Kidney (tissue), 22 donors: ENCODE measurements at places on chromosomes 11 and 22.

- no peaks in the 10 kb centered on the region for H3K36me3 ChIP-seq
- H3K27me3 ChIP-seq: no peaks in the 10 kb centered on the region
- no peak for DNase-seq
- no peak overlapping the region for H3K4me3 ChIP-seq
- no peaks in the 10 kb centered on the region for H3K4me1 ChIP-seq
- no peak overlapping the region for H3K27ac ChIP-seq
These were observed 14.6 kb downstream of the RBM4 start for GRCh38 chr11:66653123-66653522.

GRCh38 chr11:41309716-41310115 lies 149.7 kb downstream of the LRRC4C start:
- no peaks in the 10 kb centered on the region for H3K36me3 ChIP-seq
- DNase-seq: no peak
- H3K27ac ChIP-seq: no peak overlapping the region
- no peak overlapping the region for H3K4me3 ChIP-seq

GRCh38 chr11:69233744-69234570 lies 60.0 kb upstream of the MYEOV start:
- no peak overlapping the region for H3K4me3 ChIP-seq
- no peaks in the 10 kb centered on the region for H3K36me3 ChIP-seq
- H3K27ac ChIP-seq: no peak overlapping the region
- DNase-seq: peak; percentile 74
- H3K27me3 ChIP-seq: no peaks in the 10 kb centered on the region
- no peaks in the 10 kb centered on the region for H3K4me1 ChIP-seq

GRCh38 chr11:108703916-108704315 lies 39.0 kb downstream of the DDX10 start:
- no peak overlapping the region for H3K4me3 ChIP-seq

- no peaks in the 10 kb centered on the region for H3K36me3 ChIP-seq
- H3K4me3 ChIP-seq: no peak overlapping the region
- H3K27me3 ChIP-seq: no peaks in the 10 kb centered on the region
- H3K27ac ChIP-seq: peak overlapping the region; percentile 48
- DNase-seq: peak; percentile 84
These were observed 34.6 kb downstream of the ZNRF3 start for GRCh38 chr22:28917747-28918549.

GRCh38 chr22:29083933-29084591 lies 11.2 kb downstream of the KREMEN1 start:
- H3K4me1 ChIP-seq: peaks cover 13% of the 10 kb centered on the region
- no peak for DNase-seq
- H3K36me3 ChIP-seq: no peaks in the 10 kb centered on the region
- H3K27ac ChIP-seq: no peak overlapping the region
- no peaks in the 10 kb centered on the region for H3K27me3 ChIP-seq

DNA sequence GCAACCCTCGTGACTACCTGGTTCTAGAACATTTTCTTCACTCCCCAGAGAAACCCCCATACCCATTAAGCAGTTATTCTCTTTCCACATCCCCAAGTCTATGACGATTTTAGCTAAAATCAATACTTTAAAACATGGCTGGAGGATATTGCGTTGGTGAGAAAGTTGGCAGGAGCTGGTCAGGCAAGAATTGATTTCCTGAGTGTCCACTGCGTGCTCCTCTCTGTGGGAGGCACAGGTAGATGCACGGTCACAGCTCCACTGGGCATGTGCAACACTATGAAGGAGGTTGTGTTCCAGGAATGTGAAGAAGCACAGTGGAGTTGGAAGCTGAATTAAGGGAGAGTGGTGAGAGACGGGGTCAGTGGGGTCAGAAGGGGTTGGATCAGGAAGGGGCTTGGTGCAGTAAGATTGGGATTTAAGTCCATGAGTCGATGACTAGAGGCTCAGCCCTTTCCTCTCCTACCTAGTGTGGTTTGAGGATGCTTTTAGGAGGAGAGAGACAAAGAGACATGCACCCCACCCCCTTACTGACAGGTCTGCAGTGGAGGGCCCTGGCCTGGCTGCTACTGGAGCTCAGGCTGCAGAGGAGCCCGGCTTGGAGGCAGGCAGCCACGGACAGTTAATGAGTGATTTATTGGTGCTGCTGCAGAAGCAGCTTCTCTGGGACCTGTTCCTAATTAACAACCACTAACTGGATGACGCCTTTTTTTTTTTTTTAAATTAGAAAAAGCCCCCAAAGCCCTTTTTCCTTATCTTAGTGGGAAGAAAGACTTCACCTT lies 395.6 kb downstream of the TENM4 start:
- peak overlapping the region; percentile 25 for H3K27ac ChIP-seq
- DNase-seq: peak; percentile 72
- no peaks in the 10 kb centered on the region for H3K27me3 ChIP-seq

DNA sequence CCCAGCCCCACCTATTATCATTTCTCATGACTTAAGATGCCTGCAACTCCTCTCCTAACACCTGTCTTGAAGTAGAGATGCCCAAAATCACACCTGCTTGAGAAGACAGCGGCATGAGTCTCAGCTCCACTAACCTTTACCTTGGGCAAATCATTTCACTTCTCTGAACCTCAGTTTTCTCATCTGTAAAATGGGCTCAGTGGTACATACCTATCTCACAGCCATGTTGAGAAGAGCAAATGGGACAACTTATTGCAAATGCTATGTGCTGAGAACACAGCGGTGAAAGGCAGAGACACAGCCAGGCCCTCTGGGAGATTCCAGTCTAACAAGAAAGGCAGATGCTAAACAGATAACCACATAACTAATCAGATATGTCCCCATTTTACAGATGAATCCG lies 7.8 kb downstream of the TST start:
- H3K4me3 ChIP-seq: no peak overlapping the region
- no peak for DNase-seq

DNA sequence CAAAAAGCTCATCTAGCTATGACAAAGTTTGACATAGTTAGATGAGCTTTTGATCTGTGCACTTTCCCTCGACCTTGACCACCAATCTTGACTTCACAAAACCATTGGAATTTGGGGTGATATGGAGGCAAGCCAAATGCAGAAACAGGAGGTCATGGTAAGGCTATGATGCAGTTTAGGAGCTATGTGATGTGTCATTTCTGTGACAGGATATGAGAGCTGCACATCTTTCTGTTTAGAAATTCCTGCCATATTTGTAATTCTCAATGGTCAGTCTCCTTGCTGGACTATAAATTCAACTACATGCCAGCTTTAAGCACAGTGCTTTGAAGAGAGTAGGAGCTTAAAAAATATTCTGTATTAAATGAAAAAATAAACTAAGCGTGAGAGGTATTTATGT lies 12.9 kb downstream of the OR51B6 start:
- no peak for DNase-seq
- H3K27ac ChIP-seq: no peak overlapping the region
- no peaks in the 10 kb centered on the region for H3K27me3 ChIP-seq
- no peak overlapping the region for H3K4me3 ChIP-seq
- H3K4me1 ChIP-seq: no peaks in the 10 kb centered on the region
